ENCODE measurements at places on chromosomes 2 and 18. TPM values are rescaled to one million over a fixed set of nuclear protein-coding genes. Genes with fewer than 3 reads are reported as not detected.

The SCTR gene
- total RNA-seq = not detected

DNA sequence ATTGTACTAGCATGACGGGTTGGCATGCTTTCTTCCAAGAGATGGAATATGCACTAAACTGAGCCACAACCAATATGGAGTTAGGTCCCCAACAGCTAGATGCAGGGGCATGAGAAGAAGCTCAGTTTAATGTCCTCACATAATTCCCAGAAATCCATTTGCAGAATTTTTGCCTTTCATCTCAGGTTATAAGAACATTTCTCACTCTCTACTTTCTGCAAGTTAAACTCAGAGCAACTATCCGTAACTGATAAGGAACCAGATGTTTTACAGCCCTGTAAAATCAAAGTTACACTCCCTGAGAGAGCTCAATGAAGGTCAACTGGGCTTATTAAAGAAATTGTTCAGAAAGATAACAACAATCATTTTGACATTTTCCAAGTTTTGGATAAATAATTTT lies 30.7 kb downstream of the COPS8 start:
- no peak for DNase-seq

GRCh38 chr2:75047189-75047991 lies 88.9 kb downstream of the POLE4 start:
- DNase-seq = no peak

DNA sequence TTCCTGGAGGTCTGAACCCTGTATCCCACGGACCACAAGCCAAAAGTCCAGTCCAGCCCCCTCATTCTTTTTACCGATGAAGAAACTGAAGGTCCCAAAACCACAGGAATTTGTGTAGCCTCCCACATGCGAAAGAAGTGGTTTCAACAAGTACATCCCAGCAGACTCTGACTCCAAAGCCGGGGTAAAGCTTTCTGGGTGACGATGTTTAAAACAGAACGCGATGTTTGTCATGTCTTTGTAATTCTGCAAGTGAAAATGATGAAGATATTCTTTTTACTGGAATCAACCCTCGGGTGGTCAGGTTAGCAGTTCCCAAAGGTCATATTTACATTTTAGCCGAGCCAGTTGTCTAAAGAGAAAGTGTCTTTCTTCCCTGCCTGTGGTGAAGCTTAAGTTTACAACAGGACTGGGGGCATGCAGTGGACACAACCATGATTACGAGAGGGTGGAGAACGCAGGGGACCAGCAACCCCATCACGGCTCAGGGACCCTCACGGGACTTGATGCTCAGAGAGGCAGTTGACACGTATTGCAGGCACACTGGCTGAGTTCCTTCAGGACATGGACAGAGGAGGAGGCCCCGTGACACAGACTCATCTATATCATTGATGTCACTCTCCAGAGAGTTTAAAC lies 17.8 kb upstream of the TMEM131 start:
- DNase-seq = no peak

Data from breast epithelium (tissue), 4 donors.